Cerebellar cortex (tissue), 1 donor: ENCODE measurements at places on chromosomes 2 and 18.

DNA sequence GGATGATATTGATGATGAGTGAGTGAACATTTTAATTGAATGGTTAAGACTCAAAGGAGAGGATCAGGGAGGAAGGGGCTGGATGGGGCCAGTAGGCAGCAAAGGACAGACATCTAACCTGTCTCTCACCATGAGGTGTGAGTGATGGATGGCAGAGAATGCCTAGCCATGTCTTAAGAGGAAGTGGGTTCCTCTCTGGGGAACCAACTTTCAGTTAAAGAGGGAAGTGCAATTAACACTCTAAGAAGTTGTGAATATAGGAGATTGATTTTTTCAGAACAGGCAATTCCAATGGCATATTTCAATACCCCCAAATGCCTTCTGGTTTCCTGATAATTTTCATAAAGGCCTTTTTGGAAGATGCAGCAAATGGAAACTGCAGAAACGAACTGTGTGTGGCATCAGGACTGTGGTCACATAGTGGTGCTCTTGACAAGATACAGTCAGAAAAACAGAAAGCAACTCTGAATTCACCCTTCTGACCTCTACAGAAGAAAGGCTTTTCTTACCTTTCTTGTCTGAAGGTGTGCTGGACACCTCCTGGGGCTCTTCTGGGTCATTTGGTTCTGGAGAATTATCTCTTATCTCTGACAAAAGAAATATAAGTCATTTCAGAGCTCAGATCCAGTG is 10.2 kb downstream of the SP110 start:
- no peak for DNase-seq

DNA sequence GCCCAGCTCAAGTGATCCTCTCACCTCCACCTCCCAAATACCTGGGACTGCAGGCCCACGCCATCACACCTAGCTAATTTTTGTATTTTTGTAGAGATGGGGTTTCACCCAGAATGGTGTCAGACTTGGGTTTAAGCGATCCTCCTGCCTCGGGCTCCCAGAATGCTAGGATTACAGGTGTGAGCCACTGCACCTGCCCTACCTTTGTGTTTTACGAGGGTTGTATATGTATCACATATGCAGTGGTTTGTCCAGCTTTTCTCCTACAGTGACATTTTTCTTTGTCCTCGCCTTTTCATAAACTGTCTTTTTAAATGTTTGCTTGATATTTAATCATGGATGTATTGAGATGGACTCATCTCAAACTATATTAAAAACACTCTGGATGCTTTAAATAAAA is 38.5 kb downstream of the AGAP1 start:
- DNase-seq = no peak

GRCh38 chr2:41737888-41738287 is 309.9 kb upstream of the PKDCC start:
- no peak for DNase-seq

DNA sequence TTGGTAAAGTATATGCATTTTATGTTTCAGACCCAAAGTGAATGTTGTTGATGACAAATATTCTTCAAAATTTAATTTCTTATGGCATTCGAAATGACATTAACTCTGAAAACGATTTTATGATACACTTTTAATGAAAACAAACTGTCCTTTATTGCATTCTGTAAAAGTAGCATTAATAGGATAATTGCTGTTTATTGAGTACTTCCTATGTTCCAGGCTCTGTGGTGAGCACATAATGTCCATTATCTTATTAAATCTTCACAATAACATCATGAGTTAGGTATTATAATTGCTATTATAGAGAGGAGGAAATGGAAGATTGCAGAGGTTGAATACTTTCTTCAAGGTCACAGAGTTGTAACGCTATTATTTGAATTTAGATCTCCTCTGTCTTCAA is 638.0 kb downstream of the LRP1B start:
- no peak for DNase-seq

DNA sequence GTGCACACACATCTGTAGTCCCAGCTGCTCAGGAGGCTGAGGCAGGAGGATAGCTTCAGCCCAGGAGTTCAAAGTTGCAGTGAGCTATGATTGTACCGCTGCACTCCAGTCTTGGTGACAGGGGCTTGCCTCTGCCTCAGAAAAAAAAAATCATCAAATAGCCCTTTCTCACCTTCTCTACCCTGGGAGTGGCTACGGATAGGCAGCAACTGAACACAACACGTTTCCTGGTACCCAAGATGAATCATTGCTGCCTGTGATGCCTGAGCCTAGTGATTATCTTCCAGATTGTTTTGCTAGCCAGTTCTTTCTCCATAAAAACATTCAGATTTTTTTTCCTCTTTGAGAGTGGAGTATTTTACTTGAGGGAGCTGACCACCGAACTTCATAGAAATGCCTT is 13.5 kb downstream of the INPP4A start:
- no peak for DNase-seq

- no peak for DNase-seq
Observed at GRCh38 chr2:234579231-234579962, 82.5 kb upstream of the ARL4C start.

DNA sequence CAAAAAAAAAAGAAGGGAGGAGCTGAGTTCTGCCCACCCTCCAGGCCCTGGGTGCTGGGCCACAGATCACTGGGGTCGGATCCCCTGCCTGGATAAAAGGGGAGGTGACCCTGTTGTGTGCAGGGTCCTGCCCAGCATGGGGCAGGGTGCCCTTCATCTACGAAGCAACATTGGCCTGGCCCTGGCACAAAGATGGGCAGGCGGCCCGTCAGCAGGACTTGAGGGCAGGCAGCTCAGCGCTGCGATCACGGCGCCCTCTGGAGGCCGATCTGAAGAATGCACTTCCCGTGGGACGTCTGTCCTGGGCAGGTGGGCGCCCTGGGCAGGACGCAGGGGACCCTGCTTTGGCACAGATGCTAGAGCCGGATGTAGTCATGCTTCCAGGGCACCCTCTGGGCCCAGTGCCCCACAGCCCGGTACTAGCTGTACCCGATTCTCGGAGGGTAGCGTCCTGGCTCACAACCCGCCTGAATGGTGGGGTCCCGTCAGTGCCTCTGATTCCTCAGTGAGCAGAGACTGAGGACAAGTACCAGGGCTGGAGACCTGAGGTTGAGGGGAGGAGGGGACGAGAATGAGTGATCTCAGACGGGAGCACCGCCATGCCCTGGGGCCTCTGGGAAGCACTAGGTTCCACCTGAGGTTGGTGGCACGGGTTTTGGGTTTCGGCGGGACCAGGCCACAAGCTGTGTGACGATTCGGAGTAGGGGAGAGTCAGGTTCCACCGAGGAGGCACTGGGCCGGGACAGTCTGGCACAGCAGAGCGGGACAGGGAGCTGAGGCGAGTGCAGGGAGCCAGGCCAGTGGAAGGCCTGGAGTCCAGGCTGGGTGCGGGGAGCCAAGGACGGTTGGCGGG is 18.0 kb downstream of the ARID5A start:
- DNase-seq = peak; percentile 50

DNA sequence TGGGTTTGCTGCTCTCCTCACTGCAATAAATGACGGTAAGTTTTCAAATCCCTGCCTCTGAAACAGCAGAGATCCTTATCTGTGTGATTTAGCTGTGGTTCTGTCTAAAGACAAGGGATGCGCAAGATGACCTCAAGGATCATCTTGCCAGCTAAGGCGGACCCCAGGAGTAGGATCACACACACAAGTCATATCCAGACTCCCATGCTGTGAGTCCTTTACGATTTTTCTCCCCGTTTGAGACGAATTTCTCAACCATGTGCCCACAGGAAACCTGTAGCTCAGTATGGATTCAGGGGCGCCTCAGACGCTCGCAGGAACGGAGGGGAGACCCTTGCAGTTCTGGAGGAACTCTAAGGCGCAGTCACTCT is 11.1 kb upstream of the DCTN1 start:
- DNase-seq = peak; percentile 49

DNA sequence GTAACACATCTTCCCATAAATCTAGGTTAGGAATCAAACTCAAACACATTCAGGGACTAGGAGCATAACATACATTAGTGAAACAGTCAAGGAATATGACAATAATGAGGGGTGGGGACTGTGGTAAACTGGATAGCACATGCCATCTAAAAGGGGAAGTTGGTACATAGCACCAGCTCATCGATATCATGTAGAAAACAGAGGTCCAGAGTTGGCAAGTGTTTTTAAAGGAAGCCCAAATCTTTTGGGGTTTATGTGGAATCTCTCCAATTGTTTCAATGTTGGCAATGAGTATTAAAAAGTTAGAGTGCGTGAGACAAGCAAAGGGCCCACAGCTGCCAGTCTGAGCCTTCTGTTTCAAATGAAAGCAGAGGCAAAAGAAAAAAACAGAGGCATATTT is 24.4 kb downstream of the KLF7 start:
- DNase-seq = no peak

- DNase-seq = no peak
Observed at GRCh38 chr2:238247002-238247822, 7.4 kb upstream of the HES6 start.

DNA sequence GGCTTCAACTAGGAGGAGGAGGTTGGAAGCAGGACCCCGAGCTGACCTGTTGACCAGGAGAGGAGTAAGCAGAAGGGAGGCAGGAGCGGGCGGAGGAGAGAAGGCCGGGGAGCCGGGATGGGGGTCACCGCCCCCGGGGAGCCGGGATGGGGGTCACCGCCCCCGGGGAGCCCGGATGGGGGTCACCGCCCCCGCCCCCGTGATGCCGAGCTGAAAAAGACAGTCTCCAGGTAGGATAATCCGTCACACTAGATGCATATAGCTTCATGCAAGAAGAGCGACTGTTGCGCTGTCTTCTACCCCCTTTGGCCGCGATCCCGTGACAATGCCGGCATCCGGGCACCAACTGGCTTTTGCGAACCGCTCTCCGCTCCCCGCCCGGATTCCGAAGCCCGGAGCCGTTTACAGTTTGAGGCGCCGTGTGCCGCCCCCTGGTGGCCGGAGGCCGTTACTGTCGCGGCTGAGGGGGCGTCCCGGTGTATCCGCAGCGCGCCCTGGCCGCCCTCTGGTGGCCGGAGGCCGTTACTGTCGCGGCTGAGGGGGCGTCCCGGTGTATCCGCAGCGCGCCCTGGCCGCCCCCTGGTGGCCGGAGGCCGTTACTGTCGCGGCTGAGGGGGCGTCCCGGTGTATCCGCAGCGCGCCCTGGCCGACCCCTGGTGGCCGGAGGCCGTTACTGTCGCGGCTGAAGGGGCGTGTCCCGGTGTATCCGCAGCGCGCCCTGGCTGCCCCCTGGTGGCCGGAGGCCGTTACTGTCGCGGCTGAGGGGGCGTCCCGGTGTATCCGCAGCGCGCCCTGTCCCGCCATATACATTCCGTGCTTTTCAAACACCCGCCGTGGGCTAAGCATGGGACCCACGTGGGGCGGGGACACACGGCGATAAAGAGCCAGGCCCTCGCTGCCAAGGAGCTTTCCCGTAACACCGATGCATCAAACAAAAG is 89.6 kb downstream of the ACTR3 start:
- no peak for DNase-seq

DNA sequence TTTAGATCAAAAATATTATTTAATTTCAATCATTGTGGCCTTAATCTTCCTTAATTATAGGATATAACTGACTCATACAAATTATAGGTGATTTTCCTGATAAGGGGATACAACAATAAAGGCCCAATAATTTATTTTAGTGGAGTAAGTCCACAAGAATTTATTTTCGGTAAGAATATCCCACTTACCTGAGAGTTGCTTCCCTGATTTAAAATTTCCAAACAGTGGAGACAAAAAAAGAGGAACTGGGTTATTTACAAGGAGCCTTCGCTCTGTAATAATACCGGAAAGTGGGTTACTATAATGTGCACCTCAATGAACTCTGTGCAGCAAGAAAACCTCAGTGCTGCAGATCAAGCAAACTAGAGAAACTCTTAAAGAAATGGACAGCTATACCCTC is 42.2 kb downstream of the FEZ2 start:
- no peak for DNase-seq

DNA sequence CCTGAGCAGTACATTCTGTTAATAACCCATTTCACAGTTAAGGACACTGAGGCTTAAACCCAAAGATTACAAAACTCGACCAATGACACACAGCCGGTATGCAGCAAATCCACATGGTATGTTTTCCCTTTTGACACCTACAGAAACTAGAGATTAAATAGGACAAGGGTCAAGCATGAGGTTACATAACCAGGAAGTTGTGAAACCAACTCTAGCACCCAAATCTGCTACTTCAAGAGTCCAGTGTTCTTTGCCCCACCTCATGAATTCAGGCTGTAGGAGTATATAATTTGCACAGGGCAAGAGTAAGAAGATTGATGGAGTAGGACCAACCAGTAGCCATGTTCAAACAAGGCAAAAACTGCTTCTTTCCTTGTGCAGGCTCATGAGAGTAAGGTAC is 249.8 kb downstream of the BCL11A start:
- no peak for DNase-seq

DNA sequence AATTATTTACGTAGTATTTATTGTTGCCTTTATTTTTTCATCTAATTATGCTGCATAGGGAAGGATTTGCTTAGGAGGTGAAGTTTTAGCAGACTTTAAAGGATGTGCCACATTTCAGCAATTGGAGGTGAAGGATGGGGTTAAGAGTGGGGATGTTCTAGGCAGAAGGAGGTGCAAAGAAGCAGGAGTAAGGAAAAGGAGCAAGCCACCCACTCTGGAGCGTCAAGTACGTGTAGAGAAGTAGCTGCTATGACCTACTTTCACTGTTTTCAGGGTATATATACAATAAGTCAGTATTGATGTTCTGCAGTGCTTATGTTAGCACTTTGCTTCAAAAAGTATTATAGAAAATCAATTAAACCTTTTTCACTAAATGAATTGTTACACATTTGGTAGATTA is 34.4 kb downstream of the ITGAV start:
- DNase-seq = no peak

GRCh38 chr2:62565309-62565908 is 59.4 kb upstream of the TMEM17 start:
- no peak for DNase-seq

DNA sequence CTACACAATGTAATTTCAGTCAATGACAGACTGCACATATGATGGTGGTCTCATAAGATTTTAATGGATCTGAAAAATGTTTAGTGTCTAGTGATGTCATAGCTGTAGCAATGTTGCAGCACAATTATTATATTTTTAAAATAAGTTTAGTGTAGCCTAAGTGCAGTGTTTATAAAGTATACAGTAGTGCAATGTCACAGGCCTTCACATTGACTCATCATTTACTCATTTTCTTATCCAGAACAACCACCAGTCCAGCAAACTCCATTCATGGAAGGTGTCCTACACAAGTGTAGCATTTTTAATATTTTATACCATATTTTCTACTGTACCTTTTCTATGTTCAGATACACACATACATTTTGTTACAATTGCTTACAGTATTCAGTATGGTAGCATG is 663.1 kb downstream of the ERBB4 start:
- no peak for DNase-seq

GRCh38 chr2:11344956-11345677 is 681 bp upstream of the ROCK2 start:
- DNase-seq = peak; percentile 66
